ENCODE measurements at places on chromosomes 5 and 9.
A peak's percentile ranks its signal among the peaks of the same experiment; 100 is the strongest.

GRCh38 chr9:19119246-19119645 is 8.0 kb downstream of the PLIN2 start:
- DNase-seq, result no peak

GRCh38 chr9:35978792-35979191 is 20.8 kb upstream of the OR2S2 start:
- DNase-seq, result no peak

DNA sequence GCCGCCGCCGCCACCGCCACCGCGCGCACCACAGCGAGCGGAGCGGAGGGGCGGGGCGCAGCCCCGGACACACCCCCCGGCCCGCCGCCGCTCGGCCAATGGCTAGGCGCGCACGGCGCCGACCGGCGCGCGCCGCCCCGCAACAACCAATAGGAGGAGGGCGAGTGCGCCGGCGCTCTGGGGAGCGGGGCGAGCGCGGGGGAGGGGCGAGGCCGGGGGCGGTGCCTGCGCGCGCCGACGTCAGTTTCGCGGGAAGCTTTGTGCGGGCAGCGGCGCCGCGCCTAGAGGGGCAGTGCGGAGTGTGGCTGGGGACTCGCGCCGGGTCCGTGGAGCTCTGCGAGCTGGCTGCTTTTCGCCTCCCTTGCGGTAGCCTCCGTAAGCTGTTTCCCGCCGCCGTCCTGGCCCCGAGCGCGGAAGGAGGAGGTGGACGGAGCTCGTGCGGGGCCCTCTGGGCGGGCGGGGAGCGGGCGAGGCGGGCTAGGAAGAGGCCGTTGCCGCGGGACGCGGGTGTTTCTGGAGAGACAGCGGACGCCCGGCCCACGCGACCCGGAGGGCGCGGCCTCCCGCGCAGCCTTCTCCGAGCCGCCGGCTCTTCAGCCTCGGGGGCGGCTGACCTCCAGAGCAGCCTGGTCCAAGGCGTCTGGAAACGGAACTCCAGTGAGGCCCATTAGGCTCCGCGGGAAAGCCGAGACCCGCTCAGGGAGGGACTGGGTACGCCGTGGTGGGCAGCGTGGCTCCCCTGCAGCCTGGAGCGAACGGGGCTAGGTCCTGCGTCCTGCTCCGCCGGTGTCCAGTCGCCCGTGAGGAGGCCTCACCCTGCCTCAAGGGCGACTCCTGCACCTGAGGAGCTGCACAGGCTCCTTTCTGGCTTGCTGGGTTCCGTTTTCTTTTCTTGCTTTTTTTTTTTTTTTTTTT is at the start of gene ZMYND19:
TSS of gene ZMYND19 (minus strand) at position 44 of the 915 bp plus-strand sequence. CDS start 249 bp downstream, outside the sequence.
- peak; percentile 100 for DNase-seq

GRCh38 chr5:126370796-126371718 is 52.2 kb upstream of the GRAMD2B start:
- DNase-seq, result no peak

- no peak for DNase-seq
Observed at GRCh38 chr5:114419067-114419388, 57.2 kb downstream of the KCNN2 start.

- no peak for DNase-seq
Observed at GRCh38 chr5:178423431-178423830, 166.8 kb downstream of the COL23A1 start.

DNA sequence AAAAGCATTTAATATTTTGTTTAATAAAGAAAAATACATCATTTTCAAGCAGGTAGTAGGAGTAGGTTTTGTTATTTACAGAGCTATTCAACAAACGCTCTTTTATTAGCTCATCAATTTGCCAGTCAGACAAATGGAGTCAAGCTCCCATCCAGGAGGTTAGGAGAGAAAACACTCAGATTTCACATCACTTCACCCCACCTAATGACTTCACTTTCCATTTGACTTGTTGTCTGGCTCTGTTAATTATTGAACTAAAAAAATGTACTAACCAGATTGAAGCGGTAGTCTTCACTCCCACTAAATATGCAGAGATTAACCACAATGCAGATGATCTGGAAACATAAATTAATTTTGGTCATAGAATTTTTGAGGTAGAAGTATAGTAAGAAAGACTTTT is 193.6 kb upstream of the VCAN start:
- no peak for DNase-seq

GRCh38 chr5:138241688-138242571 is 28.8 kb upstream of the CDC23 start:
- peak; percentile 62 for DNase-seq

GRCh38 chr5:131262953-131263541 is 806 bp upstream of the CDC42SE2 start:
- no peak for DNase-seq

DNA sequence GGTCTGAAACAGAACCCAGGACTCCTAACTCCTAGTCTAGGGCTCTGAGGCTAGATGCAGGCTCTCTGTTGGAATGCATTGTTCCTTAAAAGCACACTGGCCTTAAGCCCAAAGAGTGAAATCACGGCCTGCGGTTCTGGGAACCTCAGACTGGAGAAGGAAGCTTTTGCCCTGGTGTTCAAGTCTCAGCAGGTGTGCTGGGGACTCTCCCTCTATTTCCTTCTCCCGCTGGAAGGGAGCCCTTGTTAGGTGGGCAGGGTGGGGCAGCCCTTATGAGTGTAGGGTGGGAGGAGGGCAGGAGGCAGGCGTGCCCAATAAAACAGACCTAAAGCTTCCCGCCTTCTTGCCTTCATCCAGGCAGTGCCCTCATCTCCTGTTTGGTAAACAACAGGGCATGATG is 1.8 kb upstream of the PPARGC1B start:
- no peak for DNase-seq

DNA sequence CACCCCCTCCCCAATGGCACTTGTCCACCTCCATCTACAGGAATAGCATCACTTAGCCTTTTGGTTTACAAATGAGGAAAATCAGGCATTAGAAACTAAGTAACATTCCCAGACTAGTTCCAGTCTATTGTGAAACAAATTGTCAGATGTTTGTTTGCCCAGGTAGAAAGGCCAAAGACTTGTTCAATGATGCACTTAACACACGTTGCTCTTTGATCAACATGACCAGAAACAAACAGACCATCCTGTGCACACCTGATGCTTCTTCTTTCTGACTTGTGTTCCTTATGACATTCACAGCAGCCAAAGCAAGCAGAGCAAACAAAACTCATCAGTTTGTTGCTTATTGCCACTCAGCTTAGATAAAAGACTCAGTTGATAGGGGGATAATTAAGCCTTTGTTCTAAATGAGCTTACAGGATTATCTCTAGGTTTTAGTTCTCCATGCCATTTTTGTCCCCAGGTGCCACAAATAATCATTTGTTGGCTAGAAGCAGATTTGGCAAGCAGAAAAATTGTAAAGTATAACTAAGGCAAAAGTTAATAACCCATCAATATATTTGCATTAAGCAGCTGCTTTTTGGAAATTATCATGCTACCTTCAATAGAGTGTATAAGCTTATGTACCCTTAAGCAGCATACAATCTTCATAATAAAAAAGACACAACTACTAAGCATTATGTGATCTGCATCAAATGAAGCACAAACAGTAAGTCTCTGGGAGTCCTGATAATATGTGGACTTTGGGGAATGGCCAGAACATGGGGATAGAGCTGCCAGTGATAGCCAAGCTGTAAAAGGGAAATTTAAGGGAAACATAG is 26.3 kb upstream of the FST start:
- no peak for DNase-seq

DNA sequence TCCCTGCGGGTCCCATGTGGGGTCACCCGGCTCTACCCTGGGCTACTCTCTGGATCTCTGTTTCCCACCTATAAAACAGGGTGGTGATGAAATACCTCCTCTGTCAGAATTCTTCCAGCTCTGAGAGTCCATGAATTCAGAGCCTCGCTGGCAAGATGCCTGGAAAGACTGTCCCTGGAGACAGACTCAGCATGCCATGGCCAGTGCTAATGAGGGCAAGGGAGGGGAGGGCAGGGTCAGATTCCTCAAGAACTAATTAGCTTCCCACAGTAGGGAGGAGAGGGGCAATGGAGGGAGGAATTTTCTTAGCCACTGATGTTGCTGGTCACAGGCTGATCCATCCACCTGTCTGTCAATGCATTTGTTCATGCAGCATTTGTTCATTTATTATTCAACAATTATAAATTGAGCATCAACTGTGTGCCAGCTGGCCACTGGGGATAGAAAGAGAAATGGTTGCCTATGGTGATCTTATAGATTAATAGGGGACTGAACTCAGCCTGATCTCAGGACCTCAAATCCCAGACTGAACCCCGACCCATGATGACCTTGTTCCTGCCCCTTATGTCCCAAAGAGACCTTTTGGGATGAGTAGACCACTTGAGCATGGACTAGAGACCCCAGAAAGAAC is 4.7 kb downstream of the SYNPO start:
- peak; percentile 72 for DNase-seq

GRCh38 chr9:84278130-84278529 is 62.4 kb downstream of the SLC28A3 start:
- DNase-seq, result no peak

GRCh38 chr9:76732341-76732958 is 31.8 kb upstream of the PCA3 start:
- no peak for DNase-seq

DNA sequence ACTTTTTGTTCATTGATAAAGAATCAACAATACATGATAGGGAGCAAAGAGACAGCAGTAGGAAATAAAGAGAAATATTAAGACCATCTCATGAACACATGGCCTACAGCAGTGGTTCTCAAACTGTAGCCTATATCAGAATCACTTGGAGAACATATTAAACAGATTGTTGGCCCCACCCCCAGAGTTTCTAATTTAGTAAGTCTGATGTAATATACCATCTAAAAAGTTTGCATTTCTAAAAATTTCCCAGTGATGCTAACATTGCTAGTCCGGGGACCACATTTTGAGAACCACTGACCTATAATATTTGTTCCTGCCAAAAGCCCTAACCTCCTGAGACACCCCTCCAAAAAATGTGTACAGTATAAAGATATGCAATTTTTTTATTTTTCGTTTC is 306.2 kb upstream of the NREP start:
- no peak for DNase-seq

DNA sequence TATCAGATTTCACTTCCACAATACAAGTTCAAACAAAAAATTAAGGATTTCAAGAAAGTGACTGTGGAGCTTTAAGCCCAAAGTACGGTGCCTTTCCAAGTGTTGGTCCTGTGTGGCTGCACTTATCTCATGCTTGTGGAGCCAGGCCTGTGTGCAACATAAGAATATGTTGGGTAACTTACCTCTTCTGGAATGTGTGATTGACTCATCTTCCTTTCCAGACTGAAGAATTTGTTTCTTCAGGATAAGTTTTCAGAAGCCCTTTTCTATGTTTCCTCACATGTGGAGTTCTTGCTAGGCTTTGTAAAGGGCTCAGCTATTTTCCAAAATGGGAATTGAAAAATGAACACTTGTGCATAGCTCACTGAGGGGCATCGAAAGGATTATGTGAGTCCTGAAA is 485.1 kb upstream of the PAPPA start:
- peak; percentile 34 for DNase-seq

- no peak for DNase-seq
Observed at GRCh38 chr9:8733131-8733954, 933.8 kb upstream of the DMAC1 start.

- DNase-seq, result no peak
Observed at GRCh38 chr5:145010834-145011233, 824.3 kb downstream of the PRELID2 start.

- no peak for DNase-seq
Observed at GRCh38 chr5:83209963-83210362, 132.6 kb downstream of the XRCC4 start.

DNA sequence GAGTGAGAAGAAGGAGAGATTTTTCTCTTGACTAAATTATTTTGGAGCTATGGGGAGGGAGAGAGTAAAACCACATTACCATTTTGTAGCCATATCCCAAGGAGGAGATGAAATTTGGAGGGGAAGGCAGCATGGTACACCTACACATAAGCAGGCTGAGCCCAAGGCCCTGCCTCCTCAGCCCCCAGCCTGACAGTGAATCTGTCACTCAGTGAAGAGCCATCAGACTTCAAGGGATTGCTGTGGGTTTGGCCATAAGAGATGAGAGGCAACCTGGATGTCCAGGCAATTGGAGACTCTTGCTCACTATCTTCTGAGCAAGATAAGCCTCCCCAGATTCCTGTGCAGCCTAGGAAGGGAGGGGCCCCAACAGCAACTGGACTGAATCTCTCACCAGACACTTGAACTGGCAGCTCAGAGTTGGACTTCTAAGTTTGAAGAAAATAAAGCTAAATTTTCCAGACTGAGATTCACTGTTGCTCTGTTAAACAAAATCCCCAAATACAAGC is 216.6 kb downstream of the SEMA6A start:
- no peak for DNase-seq

DNA sequence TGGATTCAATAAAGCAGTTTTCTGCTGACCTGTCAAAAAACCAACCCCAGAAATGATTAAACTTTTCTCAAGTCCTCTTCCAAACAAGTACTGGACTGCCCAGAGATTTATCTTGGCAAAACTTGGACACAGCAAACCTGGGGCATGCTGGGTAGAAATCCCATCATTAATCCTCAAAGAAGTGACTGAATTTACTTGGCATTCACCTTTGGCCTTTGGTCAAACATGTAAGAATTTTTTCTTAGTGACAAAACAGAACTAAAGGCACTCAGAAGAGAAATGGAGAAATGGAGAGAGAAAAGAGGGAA is 248.6 kb upstream of the NREP start:
- DNase-seq, result no peak

GRCh38 chr5:82820961-82821845 is 256.0 kb downstream of the TMEM167A start:
- no peak for DNase-seq

- no peak for DNase-seq
Observed at GRCh38 chr9:126408004-126408403, 81.4 kb downstream of the MVB12B start.

Data from AG08396 (cell line).